CD14-positive monocyte (primary cell): ENCODE measurements at places on chromosomes 2 and 18.
A peak's percentile ranks its signal among the peaks of the same experiment; 100 is the strongest.

DNA sequence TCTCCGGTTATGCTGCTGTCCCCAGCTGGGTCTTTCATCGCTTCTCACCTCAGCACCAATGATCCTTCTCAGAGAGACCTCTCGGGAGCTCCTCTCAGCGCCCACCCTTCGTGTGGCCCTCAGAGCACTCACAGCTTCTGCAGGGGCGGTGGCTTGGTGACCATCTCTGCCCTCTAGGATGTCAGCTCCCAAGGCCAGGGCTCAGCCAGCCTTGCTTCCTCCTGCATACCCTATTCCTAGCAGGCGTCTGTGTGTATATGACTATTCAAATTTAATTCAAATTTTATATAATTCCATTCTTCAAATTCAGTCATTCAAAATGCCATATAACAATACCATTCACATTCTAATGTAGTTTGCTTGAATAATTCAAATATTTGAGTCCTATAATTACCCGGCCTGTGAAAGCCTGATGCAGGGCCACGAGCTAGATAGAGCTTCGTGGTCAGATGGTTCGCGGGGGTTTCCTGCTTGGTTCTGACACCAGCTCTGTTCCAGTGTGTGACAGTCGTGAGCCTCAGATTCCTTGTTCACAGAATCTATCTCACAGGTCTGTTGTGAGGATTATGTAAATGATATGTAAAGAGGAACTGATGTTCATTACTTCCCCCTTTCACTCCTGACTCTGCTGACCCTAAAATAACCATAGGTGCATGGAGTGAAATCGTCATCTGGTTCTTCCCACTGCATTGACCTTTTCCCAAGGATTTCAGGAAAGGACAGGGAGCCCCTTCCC is 94.0 kb upstream of the CNGA3 start:
- DNase-seq = peak; percentile 82

GRCh38 chr18:58026395-58026794 is 17.6 kb upstream of the NEDD4L start:
- DNase-seq = no peak

GRCh38 chr2:44753552-44754285 is 187.8 kb upstream of the SIX3 start:
- DNase-seq = no peak

GRCh38 chr18:13627639-13628038 is 98.7 kb downstream of the FAM210A start:
- no peak for DNase-seq

- no peak for DNase-seq
These were observed 19.1 kb downstream of the MRPS9 start for GRCh38 chr2:105057005-105057404.

GRCh38 chr2:2667690-2668089 is 336.6 kb upstream of the MYT1L start:
- DNase-seq = no peak

DNA sequence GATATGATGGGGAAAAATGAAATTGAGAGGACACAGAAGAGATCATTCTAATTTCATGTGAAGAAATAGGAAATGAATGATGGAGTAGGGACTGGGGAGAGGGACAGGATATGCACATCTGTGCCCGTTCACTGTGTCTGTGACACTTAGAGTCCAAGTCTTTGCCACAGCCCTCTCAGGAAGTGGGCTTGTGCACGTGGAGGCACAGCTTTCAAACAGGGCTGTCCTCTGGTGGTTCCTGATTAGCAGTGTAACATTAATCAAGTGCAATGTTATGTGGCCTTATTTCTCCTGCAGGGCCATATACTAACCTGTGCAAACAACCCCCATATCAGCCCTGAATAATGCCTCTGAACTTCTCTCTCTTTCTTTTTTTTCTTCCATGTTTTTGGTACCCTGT is 312.2 kb upstream of the FAM98A start:
- no peak for DNase-seq

DNA sequence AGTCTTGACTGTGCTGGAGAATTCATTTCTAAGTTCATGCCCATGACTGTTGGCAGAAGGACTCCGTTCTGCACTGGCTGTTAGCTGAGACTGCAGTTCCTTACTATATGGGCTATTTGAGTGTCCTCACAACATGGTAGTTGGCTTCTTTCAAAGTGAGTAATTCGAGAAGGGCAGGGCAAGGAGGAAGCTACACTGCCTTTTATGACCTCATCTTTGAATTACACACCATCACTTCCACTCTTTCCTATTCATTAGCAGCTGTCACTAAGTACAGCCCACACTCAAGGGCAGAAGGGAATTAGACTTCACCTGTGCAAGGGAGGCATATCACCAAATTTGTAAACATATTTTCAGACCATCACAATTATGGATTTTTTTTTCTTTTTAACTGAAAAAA is 55.9 kb upstream of the EPAS1 start:
- DNase-seq = peak; percentile 33

DNA sequence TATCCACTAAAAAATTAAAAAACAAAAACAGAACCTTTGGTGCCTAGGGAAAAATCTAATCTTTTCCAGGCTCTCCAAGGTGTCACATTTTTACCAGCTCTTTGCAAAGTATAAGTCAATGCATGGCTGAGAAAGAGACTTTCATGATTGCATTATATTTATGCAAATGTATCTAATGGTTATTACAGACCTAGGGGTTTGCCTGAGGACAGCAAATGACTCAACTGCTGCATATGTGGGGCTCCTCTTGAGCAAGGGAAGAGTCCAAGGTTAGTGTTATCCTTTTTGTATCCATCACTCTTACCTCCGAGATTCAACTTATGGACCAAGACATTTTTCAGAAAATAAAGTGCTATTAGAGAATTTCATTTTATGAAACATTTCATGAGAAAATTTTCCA is 33.9 kb upstream of the RMP24 start:
- DNase-seq = no peak

- no peak for DNase-seq
These were observed 346.1 kb upstream of the ID2 start for GRCh38 chr2:8335801-8336200.

GRCh38 chr18:60020107-60020925 is 120.5 kb downstream of the PMAIP1 start:
- no peak for DNase-seq

- DNase-seq = no peak
These were observed 148.1 kb downstream of the BCL11A start for GRCh38 chr2:60405271-60405919.

DNA sequence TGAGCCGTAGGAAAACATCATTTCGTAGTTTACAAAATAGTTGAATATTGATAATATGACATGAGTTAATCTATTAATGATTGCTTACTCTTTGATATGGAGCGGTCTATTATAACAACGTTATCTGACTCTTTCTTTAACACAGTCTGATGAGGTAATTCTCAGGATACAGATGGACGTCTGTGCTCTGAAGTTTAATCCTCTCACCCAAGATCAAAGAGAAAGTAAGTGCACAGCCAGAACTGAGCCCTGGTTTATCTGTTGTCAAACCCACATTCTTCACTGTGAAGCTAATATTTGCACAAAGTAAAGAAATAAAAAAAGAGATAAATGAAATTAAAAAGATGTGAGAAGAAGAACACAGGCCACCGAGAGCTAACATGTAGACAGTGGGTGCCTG is 190.9 kb upstream of the COPS8 start:
- no peak for DNase-seq

GRCh38 chr18:9433671-9434121 is 41.6 kb upstream of the RALBP1 start:
- DNase-seq = peak; percentile 6

DNA sequence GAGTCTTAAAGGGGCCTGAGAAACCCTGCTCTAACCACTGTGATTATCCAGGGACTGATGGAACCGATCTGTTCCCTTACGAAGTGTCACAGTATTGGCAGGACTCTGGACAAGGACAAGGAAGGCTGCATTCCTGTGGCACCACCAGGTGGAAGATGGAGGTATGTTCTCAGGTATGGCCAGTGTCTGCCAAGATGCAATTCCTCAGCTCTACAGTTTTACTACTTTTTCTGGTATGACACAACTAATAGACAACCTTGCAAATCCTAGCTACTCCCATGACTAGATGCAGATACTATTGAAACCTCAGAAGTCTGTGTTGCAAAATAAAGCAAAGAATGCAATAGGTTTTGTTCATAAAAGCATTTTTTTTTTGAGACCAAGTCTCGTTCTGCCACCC is 14.6 kb downstream of the RAB31 start:
- no peak for DNase-seq

DNA sequence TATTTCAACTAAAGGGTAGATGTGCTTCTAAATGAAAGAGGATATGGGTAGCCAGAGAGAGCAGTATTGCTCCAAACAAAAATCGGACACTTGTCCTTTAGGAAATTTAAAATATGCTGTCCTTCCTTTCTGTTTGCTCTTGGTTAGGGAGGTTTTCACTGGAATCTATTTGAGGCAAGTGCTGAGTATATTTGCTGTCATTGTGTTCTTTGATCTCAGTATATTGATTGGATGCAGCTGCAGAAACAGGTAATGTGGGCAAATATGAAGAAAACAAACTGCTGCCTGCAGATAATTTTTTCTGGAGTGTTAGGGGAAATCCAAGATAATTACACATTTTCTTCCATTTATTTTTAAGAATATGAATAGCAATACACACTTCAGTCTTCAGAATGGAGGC is 410.2 kb downstream of the NCKAP5 start:
- no peak for DNase-seq

- DNase-seq = no peak
These were observed 20.4 kb downstream of the FMNL2 start for GRCh38 chr2:152355409-152355831.
